ENCODE measurements at places on chromosomes 13 and 19. TPM values are rescaled to one million over a fixed set of nuclear protein-coding genes. Genes with fewer than 3 reads are reported as not detected.

DNA sequence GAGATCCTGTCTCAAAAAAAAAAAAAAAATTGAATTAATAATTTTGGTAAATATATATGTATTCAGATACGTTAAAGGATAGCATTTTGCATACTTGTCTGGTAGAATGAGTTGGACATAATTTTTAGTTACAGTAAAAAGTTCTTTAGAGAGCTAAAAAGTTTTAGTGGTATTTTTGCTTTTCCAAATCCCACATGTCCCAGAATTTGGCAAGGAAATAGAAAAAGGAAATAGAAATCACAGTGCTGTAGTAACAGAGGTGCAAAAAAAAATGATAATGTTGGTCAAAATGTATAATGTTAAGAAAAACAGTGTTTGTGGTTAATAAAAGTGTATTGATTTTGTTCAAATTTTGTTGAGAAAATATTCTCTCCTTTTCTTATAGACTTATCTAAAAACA lies 96.8 kb downstream of the LRCH1 start:
- no peak for DNase-seq

DNA sequence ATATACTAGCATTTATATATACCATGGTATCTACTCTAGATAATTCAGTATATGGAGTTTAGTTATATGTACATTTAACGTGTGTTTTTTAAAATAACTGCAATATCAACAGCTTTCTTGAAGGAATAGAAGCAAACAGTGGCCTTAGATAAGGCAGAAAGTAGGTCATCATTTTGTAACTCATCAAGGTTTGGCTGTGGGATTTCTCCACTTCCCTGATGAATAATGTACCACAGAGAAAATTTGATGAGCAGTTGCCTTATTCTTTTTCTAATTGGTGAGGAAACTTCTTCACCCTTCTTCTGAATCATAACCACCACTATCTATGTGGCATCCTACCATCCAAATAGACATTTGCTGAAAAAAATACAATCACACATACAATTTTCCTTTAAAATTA lies 590.2 kb upstream of the SPRY2 start:
- no peak for DNase-seq

GRCh38 chr13:100356889-100357288 lies 231.7 kb downstream of the GGACT start:
- no peak for DNase-seq

DNA sequence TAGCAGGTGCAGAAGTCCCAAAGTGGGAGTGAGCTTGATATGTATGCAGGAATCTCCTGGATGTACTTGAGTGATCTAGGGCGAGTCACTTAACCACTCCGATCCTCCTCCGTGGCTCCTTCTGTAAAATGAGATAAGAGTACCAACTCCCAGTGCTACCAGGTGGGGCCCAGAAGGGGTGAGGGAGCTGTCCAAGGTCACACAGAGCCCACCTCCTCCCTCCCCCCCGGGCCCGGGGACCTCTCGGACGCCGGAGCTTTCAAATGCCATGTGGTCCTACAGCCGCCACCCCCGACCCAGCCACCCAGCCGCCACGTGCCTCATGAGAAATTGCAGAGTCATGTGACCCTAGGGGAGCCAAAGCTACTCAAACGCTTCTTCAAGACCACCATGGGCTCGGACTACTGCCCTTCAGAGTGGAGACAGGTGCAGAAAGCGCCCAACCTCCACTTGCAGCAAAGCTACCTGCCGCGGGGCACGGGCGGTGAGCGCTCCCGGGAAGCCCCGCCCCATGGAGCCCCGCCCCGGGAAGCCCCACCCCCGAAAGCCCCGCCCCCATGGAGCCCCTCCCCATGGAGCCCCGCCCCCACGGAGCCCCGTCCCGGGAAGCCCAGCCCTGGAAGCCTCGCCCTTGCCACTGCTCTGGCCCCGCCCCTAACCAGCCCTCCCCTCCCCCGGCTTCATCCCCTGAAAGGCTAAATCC lies 10.1 kb upstream of the ZNF358 start:
- DNase-seq = no peak

Gene LIPE
- 3.4 TPM for total RNA-seq

Gene ZSCAN5B
- total RNA-seq = not detected

DNA sequence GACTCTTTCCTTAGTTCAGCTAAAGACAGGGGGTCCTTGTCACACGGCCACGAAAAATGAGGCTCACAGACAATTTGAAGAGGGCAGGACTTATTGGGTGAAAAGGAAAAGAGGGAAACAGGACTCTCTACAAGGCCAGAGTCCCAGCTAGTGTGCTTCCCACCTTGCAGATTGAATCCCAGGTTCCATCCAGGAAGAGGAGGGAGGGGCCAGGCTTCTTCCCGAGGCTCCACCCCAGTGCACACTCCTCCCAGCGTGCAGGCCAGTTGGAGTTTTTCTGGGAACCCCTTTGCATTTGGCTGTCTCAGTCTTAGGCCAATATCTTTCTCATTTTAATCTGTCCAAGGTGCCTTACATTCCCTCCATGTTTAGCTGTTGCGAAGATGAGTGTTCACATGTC lies 106.8 kb downstream of the DNAJC3 start:
- no peak for DNase-seq

Gene ZGLP1
- total RNA-seq = 1.3 TPM

Gene ERCC5
- total RNA-seq = 19.6 TPM

Gene CLPTM1
- total RNA-seq = 98.4 TPM

DNA sequence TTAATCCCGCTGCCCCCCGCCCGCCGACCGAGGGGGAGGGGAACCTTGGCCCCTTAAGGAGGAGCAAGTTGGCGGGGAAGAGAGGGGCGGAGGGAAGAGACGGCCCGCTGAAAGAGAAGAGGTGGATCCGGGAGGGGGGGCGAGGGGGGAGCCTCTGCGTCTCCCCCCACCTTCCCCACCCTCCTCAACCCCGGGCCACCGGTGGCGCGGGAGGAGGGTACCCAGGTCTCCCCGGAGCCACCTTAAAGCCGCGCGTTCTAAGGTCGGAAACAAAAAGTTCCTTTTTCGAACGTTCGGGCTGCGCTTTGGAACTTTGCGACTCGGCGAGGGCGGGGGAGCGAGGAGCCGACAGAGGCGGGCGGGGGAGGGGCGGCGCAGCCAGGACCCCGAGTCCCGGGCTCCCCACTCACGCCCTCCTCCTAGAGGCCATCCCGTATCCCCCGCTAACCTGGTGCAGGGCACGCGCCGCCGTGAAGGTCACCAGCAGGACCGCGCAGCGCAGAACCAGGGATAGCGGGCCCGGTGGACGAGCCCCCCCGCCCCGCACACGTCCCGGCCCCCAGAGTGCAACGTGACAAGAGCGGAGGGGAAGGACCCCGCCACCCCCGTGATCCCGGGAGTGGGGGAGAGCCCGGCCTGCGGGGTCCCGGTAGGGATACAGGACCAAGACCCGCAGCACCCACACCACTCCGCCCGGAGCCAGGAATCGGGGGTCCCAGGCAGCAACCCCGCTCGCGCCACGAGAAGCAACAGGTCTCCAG lies 659 bp downstream of the ERF start:
- no peak for DNase-seq

GRCh38 chr13:51057906-51058305 lies 53.2 kb downstream of the C13orf42 start:
- no peak for DNase-seq

DNA sequence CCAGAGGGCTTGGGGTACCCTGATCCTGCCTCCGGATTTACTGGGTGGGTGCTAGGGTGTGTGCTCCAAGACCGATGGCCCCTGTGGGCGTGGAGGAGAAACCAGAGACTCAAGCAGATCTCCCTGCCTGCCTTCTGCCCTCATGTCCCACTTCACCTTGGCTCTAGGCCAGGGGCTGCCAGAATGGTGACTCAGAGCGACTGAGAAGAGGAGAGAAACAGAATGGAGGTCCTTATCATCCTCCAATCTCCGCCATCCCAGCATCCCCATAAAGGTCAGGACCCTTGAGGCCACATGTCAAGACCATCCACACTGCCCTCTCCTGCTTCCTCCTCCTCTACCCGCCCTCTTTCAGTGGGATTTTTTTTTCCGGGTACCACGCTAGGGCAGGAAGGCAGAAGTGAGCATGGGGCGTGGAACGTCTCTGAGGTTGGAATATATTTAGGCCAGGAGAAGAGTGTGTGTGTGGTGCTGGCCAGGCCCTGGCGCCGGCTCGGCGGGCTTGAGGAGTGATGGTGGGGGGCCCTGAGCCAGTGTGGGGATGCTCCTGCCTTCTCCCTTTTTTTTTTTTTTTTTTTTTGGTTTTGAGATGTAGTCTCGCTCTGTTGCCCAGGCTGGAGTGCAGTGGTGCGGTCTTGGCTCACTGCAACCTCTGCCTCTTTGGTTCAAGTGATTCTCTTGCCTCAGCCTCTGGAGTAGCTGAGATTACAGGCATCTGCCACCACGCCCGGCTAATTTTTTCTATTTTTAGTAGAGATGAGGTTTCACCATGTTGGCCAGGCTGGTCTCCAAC lies 22.3 kb downstream of the IER2 start:
- DNase-seq = no peak

Gene PLA2G4C
- total RNA-seq = 2.0 TPM

DNA sequence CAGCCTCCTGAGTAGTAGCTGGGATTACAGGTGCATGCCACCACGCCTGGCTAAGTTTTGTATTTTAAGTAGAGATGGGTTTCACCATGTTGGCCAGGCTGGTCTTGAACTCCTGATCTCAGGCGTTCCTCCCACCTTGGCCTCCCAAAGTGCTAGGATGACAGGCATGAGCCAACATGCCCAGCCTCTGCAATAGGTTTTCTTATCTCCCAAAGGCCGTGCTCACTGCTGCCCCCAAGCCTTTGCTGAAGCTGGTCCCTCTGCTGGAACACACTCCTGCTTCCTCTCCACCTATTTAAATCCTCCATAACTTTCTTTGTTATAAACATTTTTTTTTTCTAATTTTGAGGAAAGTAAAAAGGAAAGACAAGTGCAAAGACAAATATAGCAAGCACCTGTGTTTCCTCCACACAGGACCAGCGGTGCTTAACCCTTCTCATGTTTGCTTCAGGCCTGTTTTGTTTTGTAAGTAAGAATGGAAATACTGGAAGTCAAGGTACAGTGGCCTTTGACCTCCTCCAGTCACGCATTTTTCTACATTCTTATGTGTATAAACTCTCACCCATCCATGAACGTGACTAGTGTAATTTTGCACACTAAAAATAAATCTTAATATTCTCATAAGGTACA lies 14.5 kb upstream of the TNFAIP8L1 start:
- DNase-seq = no peak

DNA sequence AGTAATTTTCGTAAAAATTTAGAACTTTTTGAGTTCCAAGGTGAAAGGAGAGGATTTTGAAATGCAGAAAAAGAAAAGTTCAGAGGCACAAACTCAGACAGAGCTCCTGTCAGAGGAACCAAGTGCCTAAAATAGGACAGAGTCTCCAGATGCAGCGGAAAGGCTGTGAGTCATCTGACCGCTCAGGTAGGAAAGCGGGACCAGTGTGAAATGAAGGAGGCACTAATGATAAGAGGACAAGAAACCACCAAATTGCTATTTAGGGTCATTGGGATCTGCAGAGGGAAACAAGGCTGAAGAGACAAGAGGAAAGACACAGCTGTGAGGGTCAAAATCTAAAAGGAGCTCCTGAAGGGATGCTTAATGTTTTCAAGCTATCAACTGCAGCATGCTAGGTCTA lies 34.9 kb downstream of the IRS2 start:
- DNase-seq = no peak

- no peak for DNase-seq
These were observed at the start of gene ARHGAP45 for GRCh38 chr19:1066748-1067340. ARHGAP45 (plus strand) TSS chr19:1067167; CDS start chr19:1067406, 239 bp downstream.

GRCh38 chr19:29810504-29810871 lies 1.3 kb upstream of the CCNE1 start:
- no peak for DNase-seq

GRCh38 chr13:41565216-41565615 lies 107.9 kb downstream of the RGCC start:
- DNase-seq = no peak

DNA sequence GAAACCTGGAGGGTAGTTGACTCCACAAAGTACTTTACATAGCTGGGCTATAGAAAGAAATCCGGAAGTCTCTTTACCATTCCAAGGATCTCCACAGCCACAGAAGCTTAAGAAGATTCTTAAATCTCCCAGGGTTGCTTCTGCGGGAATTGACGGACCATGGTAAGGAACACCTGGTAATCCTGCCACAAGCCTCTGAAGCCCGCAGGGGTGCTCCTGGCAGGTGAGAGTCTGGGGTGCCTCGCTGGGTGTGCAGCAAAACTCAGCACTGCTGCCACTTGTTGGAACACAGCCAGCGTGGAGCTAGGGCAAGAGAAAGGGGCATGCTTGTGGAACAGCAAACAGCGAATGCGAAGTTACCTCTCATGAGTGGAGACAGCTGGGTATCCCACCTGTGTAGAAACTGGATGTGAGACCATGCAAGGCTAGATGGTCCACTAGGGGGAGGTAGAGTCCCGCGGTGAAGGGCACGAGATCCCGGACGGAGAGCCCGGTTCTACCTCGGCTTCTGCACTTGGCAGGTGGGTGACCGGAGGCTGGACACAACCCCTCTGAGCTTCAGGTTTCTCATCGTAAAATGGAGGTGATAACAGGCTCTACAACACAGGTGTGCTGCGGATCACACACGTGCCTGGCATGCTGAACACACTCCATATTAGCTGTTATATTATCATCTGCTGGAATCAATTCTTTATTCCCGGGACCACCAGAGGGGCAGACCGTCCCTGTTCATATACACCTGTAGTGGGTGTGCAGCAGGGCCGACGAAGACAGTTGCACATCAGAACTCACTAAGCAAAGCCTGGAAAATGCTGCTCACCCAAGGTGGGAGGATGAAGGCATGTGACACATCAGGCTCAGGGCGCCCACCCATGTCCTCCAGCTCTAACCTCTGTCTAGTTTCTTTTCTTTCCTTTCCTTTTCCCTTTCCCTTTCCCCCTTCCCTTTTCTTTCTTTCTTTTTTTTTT lies 24.1 kb upstream of the UBAC2 start:
- DNase-seq = peak; percentile 46

DNA sequence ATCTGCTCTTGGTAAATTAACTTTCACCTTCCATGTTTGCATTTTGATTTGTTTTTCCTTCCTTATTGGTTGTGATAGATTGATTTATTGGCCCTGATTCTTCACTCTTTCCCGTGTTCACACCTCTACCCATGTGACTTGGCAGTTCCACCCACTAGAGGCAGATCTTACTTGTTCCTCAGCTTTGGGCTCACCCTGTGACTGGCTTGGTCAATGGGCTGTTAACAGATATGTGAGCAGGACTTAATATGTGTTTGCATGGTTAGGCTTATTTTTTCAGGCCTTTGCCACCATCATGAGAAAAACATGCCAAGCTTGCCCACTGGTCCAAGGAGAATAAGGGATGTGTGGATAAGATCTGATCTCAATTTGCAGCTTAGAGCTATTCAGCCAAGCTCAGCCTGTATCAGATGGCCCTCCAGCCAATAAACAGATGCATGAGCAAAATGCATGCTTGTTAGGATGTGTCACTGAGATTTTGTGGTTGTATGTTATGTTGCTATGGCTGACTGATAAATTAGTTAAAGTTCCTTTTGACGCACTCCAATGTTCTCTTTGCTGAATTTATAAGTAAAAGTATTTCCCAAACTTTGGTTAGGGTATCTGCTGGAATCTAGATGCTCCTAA lies 48.0 kb downstream of the RGCC start:
- no peak for DNase-seq

Gene GRWD1
- 56.7 TPM for total RNA-seq

GRCh38 chr19:35041548-35042055 lies at the start of gene HPN:
HPN (plus strand) TSS chr19:35041721; CDS start chr19:35042507, 786 bp downstream.
- DNase-seq = no peak

Gene KLK7
- not detected for total RNA-seq

All from Panc1 (cell line).